ENCODE measurements at places on chromosomes 2 and 18. TPM values are rescaled to one million over a fixed set of nuclear protein-coding genes. Genes with fewer than 3 reads are reported as not detected.

- no peak for DNase-seq
Observed at GRCh38 chr2:119699016-119699606, 20.1 kb downstream of the TMEM177 start.

DNA sequence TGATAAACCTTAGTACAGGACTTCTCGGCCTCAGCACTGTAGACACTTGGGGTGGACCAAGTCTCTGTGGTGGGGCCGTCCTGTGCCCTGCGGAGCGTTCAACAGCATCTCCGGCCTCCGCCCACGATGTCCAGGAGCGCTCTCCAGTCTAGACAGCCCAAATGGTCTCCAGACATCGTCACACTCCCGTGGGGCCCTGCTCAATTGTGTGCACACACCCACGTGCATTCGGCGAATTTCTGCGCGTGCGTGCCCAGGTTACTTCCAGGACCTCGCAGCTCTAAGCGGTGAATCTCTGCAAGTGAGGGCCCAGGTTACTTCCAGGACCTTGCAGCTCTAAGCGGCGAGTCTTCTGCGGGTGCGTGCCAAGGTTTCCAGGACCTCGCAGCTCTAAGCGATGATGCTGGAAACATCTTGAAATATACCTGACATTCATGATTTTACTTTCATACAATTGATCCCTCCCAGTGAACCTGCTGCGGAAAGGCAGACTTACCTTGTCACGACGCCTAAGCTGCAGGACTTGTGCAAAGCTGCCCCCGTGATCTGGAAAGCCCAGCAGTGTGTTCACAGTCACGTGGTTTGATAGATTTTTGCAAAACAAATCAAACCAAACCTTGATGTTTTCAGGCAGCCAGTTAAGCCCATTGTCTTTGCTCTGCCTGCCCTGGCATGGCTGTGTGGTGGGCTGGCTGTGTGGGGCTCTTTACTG is 16.1 kb upstream of the OTOS start:
- DNase-seq: no peak

DNA sequence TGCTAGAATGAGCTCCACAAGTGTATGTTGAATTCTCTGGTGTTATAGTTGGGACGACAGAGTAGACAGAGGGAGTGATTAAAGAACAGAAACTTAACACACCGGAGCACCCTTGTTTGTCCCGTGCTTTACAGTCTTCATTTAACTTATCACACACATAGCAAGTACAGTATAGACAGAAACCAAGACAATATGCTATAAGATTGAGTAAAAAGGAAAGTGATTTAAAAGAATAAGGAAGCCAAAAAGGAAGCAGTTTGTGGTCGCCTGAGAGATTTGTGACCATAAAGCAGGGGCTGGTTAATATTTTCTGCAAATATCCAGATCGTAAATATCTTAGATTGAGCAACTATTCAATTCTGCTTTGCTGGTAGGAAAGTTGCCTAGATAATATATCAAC is 1128.4 kb downstream of the TSN start:
- no peak for DNase-seq

DNA sequence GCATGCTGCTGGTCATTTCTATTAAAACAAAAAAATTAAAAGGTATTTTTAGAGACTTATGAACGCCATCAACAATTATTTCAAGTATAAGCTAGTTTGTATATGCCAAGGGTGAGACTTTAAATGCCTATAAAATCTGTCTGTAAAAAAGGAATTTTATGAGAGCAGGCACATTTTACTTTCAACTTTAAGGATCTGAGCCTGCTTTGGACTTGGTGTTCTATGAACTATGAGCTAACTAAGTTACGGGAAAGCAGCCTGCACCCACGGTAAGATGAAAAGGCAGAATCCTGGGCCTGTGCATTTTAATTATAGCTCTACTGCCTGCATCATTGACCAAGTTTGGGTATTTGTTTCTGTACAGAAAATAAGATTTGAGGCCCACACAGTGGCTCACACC is 95.4 kb downstream of the PLEKHM3 start:
- peak; percentile 53 for DNase-seq

- DNase-seq: no peak
Observed at GRCh38 chr2:119809339-119810048, 49.8 kb downstream of the PTPN4 start.

- DNase-seq: no peak
Observed at GRCh38 chr2:2038746-2039530, 292.1 kb downstream of the MYT1L start.

DNA sequence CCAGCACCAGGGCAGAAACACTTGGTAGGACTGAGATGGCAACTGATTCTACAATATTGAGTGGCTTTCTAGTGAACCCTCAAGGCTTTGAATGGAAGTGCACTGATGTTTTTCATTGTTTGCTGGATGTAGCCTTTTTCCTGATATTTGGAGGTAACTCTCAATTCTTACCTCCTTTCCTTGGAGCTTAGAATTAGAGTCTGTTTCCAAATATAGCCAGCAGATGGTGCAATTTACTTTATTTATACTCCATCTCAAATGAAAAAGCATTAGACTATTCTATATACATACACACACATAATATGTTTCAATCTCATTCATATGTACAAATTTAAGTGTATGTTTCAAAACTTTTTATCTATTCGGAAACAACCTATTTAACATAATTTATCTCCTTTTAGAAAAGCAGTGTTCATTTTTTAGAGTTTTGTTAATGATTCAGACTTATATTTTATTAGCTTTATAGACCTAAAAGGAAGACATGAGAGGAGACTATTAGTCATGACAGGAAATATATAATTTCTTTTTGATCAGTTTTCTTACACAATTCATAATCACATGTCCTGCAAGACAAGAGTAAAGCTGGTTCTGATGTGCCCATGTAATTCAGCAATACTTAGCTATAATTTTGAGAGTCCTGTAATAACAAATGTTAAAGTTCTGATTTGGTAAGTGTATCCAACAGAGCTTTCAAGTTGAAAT is 124.8 kb downstream of the NUP35 start:
- DNase-seq: peak; percentile 39

GRCh38 chr18:59540346-59540745 is 156.9 kb downstream of the CCBE1 start:
- no peak for DNase-seq

DNA sequence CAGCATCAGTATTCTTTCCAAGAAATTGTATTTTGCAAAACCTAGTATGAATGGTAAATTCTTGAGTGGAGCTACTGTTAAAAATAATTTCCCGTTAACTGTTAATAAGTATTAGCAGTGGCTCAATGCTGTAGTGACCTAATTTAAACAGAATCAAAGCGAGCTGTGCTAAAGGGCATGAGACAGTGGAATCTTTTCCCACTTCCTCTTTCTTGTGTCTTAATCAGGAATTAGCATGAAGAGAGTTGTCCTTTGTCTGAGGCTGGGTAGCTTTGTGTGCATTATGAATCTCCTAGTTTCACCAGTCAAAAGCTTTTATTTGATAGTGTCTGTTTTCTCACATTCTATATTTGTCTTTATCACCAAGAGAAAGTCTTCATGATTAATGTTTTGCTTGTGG is 298.8 kb upstream of the GCFC2 start:
- DNase-seq: no peak

- DNase-seq: no peak
Observed at GRCh38 chr2:98908931-98909316, 27.1 kb downstream of the CRACDL start.

- no peak for DNase-seq
Observed at GRCh38 chr18:48629730-48630324, 91.0 kb downstream of the CTIF start.

DNA sequence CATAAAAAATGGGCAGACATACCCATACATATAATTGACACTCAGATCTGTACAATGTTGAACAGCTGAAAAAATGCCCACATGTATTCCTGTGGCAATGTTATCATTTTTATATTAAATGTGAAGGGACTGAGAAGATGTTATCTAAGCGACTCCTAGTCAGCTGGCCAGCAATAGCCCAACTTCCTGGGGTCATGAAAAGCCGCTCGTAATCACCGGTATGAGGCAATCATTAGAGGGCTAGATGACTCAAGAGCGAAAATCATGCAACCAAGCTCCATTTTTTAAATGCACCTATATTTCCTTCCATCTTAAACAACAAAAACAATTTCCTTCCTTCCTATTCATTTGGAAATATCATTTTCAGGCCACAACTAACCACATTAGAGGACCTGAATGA is 274.6 kb upstream of the CCDC68 start:
- DNase-seq: no peak

DNA sequence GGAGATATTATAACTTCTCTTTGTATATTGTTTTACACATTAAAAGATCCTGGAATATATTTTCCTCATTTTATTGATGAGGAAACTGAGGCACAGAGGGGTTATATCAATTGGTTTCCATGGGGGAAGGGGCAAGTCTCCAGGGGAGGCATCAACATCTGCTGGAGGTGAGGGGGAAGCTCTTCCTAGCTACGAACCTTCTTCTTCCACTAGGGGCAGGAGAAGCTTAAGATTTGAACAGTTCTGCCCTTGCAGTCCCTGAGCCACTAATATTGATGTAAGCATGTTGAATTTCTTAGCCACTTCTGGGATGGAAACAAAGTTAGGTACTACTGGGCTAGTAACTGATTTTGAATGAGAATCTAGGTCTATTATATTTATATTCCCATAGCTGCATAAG is 140.1 kb upstream of the AQP4 start:
- no peak for DNase-seq

GRCh38 chr2:145939949-145940348 is 1420.0 kb upstream of the ZEB2 start:
- DNase-seq: no peak

- DNase-seq: peak; percentile 80
Observed at GRCh38 chr18:21897811-21898210, 157.2 kb downstream of the MIB1 start.

- no peak for DNase-seq
Observed at GRCh38 chr2:75130171-75130570, 69.1 kb downstream of the TACR1 start.

- DNase-seq: no peak
Observed at GRCh38 chr18:51523671-51524070, 326.2 kb upstream of the MEX3C start.

GRCh38 chr2:54605836-54606235 is 117.6 kb upstream of the EML6 start:
- no peak for DNase-seq

- no peak for DNase-seq
Observed at GRCh38 chr2:196586511-196586991, 53.0 kb upstream of the CCDC150 start.

GRCh38 chr2:237944302-237944701 is 22.5 kb upstream of the UBE2F start:
- DNase-seq: no peak

LYPD1 gene
- 0.81 TPM for polyA plus RNA-seq

NT5DC4 gene
- polyA plus RNA-seq: 0.04 TPM

SLC5A7 gene
- not detected for polyA plus RNA-seq

REG1B gene
- 24.3 TPM for polyA plus RNA-seq

MAIP1 gene
- polyA plus RNA-seq: 26.1 TPM

TRIP12 gene
- 16.8 TPM for polyA plus RNA-seq

CD8B2 gene
- polyA plus RNA-seq: not detected

MSTN gene
- not detected for polyA plus RNA-seq
